ENCODE measurements at places on chromosomes 11 and 22. TPM values are rescaled to one million over a fixed set of nuclear protein-coding genes. Genes with fewer than 3 reads are reported as not detected.

GRCh38 chr11:64268893-64269539 lies 15.4 kb downstream of the BAD start:
- no peak for DNase-seq

LARGE2 gene
- 1.4 TPM for total RNA-seq

DNA sequence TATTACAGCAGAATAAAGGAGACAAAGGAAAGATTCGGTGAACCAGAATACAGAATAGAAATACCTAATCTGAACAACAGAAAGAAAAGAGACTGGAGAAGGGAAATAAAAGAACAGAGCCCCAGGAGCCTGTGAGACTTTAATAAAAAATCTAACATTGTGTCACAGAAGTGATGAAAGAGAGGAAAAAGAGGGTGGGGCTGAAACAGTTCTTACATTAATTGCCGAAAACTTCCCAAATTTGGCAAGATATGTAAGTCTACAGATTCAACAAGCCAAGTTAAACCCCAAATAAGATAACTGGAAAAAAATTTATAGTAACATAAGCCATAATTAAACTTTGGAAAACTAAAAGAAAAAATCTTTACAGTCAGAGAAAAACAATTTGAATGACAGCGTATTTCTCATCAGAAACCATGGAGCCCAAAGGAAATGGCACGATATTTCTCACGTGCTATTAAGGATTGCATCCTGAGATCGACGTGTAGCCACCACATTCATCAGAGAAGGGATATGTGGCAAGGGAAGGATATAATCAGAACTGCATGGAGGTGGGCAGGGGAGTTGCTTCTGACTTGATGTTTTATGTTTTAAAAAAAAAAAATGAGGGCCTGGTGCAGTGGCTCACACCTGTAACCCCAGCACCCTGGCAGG lies 73.9 kb downstream of the SGSM3 start:
- DNase-seq: no peak

DNA sequence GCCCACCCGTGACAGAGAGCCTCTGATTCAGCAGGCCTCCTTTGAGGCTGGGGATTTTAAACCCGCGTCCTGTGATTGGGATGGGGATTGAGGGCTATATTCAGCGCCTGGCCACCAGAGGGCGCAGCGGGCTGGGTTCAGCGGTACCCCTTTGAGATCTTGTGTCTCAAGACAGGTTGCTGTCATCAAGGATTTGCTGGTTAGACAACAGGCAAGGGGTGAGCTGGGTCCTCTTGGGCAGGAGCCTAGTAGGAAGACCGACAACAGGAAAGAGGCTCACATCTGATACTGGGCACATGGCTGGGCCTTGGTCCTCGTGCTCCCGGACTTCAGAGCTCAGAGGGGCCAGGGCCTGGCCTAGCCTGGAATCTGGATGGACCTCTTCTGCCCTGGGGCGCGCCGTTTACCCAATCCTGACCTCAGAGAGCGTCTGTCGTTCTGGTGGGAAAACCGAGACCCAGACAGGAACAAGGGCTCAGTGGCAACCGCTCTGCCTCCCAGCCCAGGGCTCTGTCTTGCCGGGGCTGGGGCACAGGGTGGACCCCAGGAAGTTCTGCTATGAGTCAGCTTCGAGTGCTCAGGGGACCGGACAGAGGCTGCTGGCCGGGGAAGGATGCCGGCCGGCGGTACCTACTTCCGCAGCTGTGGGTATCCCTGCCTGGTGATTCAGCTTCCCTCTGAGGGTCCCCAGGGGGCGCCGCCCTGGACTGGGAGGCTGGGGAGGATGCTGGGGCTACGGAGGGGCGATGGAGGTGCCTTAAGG lies 929 bp upstream of the SLC35E4 start:
- peak; percentile 73 for DNase-seq

GRCh38 chr22:49968313-49968830 lies 7.8 kb downstream of the PIM3 start:
- DNase-seq: no peak

GRCh38 chr11:59221441-59221840 lies 8.7 kb upstream of the MPEG1 start:
- no peak for DNase-seq

DNA sequence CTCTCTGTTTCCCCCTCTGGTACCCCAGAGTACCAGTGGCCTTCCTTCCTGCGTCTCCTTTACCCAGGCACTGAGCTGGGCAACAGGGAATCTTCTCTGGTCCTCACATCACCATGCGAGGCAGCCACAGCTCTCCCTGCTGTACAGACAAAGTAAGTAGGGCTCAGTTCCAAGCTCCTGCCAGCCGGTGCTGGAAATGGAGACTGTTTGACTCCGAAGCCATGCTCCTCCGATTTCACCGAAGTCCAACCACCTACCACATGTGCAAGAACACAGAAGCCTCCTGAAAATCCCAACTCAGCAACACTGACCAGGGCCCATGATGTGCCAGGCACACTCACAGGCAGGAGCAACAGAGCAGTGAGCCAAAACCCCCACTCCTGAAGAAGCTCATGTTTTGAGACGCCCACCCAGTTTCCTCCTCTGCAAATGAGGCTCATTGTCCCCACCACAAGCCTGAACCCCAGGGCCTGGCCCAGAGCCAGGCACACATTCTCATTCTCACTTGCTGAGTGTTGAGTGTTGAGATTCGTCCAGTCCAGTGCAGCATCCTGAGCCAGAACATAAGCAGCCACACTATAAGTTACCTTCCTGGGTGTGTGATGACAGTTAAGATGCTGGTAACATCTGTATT lies 156.0 kb downstream of the MPPED1 start:
- DNase-seq: no peak

MS4A7 gene
- total RNA-seq: 0.23 TPM

- no peak for DNase-seq
Observed at GRCh38 chr22:48710410-48710809, 1117.3 kb downstream of the BRD1 start.

GRCh38 chr11:12386309-12386708 lies 8.9 kb downstream of the PARVA start:
- DNase-seq: no peak

GRCh38 chr11:65290448-65291165 lies 24.1 kb upstream of the CDC42EP2 start:
- no peak for DNase-seq

DNA sequence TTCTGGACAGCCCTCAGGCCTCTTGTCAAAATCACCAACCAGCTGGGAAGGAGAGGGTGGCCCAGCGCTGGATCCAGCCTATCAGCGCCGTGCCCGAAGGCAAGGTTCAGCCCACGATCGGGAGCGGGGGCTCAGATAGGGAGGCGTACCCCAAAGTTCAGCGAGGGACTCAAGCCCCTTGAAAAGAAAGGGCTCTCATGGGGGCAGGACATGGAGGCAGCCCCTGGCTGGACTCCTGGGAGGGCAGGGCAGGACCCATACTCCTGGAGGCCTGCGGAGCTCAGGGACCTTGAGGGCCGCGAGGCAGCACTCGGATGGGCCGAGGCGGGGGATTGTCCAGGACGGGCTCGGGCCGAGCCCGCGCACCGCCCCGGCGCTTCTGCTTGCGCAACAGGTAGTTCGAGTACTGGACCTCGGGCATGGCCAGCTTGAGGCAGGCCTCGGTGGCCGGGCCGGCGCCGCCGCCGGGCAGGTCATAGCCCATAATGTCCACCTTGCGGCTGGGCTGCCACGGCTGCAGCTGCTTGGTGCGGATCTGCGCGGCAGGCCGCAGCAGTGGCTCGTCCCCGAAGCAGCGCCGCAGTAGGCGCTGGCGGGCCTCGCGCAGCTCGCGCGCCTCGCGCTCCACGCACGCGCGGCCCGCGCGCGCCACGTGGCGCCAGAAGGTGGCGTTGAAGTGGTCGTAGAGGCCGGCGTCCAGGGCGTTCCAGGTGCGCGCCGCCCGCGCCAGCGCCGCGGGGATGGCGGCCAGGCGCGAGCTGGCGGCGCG lies 6.5 kb downstream of the GAL3ST3 start:
- DNase-seq: no peak

DNA sequence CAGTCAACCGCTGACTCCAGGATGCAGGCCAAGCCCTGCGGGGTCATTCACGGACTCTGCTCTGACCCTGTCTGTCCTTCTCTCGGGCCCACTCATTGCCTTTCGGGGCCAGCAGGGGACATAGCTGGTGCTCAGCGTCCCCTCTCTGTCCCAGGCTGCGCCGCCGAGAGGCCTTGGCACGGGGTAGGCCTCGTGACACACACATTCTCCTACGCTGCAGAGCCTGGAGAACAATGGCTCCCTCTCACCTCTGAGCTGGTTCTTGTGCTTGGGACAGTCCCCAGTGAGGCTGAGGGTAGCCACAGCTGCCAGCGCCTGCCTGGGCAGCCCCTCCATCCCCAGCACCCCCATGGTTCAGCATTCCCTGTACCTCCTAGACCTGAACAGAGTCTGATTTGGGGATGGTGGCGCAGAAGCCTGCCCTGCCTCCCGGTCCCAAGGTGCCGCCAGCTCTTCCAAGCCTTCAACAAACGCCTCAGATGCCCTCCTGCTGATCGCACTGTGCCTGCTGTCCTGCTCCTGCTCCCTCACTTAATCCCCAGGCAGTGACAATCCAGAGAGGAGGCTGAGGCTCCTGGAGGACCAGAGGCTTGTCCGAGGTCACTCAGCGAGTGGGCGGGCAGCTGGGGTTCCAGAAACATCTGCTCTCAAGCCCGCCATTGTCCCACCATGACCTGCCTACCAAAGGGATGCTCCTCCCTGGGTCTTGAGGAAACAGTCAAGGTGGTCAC lies 30.4 kb downstream of the DUSP8 start:
- no peak for DNase-seq

All from Panc1 (cell line).